ENCODE measurements at places on chromosomes 4 and X.
A peak's percentile ranks its signal among the peaks of the same experiment; 100 is the strongest.

DNA sequence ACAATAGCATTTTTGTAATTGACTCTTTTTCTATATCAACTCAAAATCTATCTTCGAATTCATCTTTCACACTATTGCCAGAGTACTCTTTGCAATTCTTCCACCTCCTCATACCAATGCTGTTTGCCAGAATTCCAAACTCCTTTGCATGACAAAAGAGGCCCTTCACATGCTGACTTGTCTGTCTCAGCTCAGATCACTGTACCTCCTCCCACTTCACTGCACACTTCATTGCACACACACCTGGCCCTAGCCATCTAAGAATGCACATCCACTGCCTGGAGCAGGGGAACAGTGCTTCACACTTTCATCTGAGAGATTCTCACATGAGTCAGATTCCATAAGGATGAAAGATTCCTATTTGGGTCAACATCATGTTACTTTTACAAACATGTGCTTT lies 56.5 kb downstream of the PRDM5 start:
- DNase-seq = peak; percentile 34

GRCh38 chr4:184648313-184649025 lies 778 bp downstream of the CASP3 start:
- no peak for DNase-seq

GRCh38 chr4:16023776-16024408 lies 59.9 kb downstream of the PROM1 start:
- no peak for DNase-seq

- DNase-seq = no peak
Observed at GRCh38 chr4:71558248-71558647, 219.4 kb downstream of the SLC4A4 start.

DNA sequence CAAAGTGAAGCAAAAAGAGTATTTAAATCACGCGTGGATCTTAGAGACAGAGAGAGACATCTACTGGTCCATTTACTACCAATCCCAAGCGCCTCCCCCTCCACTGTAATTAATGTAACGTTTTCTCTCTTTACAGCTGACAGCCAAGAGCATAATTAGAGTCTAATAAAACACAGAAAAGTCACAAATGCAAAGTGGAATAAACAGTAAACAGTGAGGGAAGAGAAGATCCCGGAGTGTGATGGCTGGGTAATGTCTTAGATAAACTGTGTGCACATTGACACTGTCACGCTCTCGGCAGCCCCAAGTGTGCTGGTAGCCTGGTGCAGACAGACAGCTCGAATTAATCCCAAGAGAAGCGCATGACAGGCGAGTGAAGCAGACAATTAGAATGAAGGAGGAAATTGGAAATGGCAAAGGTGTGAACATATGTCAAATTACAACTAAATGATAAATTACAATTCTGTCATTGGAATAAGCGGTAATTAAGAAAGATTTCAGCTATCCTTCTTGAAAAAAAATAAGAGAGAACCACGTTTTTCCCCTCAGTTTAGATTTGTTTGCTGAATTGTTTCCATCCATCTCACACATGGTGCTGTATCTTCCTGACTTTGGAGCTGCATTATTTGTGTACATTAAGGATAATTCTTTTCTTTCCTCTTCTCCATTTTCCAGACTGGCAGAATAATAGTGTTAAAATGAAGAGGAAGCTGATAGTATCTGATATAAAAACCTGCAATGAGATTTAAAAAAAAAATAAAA lies 100.1 kb downstream of the CXXC4 start:
- DNase-seq = no peak

- DNase-seq = no peak
Observed at GRCh38 chr4:141248029-141248428, 27.3 kb downstream of the ZNF330 start.

DNA sequence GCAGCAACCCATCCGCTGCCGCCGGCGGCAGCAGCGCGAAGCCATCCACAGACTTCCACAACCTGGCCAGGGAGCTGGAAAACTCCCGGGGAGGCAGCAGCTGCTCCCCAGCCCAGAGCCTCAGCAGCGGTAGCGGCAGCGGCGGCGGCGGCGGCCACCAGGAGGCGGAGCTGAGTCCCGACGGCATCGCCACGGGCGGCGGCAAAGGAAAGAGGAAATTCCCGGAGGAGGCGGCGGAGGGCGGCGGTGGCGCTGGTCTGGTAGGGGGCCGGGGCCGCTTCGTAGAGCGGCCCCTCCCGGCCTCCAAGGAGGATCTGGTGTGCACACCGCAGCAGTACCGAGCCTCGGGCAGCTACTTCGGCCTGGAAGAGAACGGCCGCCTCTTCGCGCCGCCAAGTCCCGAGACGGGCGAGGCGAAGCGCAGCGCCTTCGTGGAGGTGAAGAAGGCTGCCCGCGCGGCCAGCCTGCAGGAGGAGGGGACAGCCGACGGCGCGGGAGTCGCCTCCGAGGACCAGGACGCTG lies 4.9 kb downstream of the PRDM8 start:
- DNase-seq = peak; percentile 41

- no peak for DNase-seq
Observed at GRCh38 chr4:140108243-140108642, 45.7 kb downstream of the MAML3 start.

- DNase-seq = no peak
Observed at GRCh38 chr4:83894831-83895230, 358.9 kb downstream of the GPAT3 start.

- no peak for DNase-seq
Observed at GRCh38 chr4:23921447-23921845, 31.6 kb upstream of the PPARGC1A start.

DNA sequence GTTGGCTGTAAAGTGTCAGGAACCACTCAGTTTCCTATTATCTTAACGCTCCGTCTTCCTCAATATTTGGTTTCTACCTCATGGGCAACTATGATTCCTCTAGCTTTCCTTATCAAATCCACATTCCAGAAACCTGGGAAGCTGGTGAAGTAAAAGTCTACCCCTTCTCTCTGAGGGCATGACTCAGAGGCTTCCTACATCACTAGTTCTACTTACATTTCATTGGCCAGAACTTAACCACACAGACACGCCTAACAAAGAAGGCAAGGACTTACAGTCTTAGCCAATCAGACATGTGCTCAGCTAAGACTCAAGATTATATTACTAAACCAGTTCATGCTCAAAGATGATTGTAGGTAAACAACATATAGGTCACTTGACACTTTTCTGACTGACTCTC lies 30.4 kb downstream of the COX7B2 start:
- no peak for DNase-seq

All from NCI-H510A (cell line).